HFFc6 (cell line): ENCODE measurements at places on chromosomes 2 and 18.

DNA sequence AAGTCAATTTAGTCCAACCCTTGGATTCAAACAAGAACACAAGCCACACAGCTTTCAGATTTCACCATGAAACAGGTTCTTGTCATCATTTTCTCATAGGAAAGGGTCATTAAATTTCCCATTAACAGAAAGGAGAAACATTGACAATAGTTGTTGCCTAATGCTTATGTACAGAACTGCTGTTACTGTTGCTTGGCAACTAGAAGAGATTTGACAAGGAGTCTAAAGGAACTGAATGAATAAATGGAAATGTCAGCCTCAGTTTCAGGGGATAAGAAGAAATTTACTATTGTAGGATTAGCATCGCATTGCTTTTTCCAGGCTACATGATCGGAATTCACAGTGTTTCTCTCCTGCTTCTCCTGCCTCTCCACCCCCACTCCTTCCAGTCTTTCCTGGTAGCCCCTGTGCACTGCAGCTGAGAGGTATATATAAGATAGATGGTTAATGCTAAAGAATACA is 90.3 kb downstream of the SPATS2L start:
- H3K4me3 ChIP-seq, result peak overlapping the region; percentile 35; the same call in 1 of the 2 replicates
- DNase-seq, result peak; percentile 50
- H3K4me1 ChIP-seq, result peaks cover 65% of the 10 kb centered on the region
- H3K27me3 ChIP-seq, result no peaks in the 10 kb centered on the region; the same call in 1 of the 2 replicates
- peaks cover 71% of the 10 kb centered on the region for H3K36me3 ChIP-seq

DNA sequence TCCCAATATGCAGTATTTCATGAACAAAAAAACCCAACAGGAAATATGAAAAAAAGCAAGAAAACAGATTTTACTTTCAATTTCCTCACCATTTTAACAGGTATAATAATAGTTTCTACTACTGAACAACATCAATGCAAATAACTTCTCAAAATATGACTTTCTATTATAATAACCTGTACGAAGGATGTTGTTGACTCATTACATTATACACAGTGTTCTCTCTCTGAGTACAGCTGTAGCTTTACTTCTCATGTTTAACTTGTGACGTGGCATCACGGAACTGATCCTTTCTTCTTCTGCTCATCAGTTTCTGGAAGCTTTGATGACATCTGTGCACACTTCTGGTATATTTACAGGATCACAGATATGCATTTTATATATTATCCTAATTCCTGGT is 40.0 kb downstream of the FAM228A start:
- H3K27me3 ChIP-seq, result no peaks in the 10 kb centered on the region
- no peak overlapping the region for H3K4me3 ChIP-seq
- H3K36me3 ChIP-seq, result peaks cover 10% of the 10 kb centered on the region
- peaks cover 13% of the 10 kb centered on the region for H3K4me1 ChIP-seq

DNA sequence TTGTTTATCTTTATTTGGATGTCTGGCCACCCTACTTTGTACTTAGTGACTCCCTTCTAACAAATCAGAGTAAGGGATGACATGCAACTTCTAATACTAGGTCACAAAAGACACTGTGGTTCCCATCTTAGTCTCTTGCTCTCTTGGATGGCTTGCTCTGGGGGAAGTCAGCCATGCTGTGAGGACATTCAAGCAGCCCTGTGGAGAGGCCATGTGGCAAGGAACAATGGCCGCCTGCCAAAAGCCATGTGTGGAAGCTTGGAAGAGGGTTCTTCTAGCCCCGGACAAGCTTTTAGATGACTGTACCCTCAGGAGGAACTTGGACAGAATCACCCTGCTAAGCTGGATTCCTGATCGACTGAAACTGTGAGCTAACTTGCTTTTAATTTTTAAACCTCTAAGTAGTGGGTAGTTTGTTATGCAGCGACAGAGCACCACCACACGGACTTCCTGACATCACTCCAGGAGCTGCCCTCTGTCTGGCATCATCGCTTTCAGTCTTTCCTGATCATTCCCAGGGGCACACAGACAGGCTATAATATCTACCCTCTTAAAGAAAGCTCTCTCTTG is 116.8 kb upstream of the ODC1 start:
- no peak overlapping the region for H3K4me3 ChIP-seq
- no peak overlapping the region for H3K27ac ChIP-seq
- no peak for DNase-seq
- peaks cover 25% of the 10 kb centered on the region for H3K36me3 ChIP-seq

DNA sequence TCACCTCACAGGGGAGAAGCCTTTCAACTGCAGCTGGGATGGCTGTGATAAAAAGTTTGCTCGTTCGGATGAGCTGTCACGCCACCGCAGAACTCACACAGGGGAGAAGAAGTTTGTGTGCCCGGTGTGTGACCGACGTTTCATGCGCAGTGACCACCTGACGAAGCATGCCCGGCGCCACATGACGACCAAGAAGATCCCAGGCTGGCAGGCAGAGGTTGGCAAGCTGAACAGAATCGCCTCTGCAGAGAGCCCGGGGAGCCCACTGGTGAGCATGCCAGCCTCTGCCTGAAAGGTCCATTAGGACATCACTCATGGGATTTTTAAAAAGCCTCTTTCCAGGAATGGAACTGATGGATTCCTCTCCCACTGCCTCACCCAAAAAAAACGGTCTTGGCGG is 8.9 kb downstream of the KLF11 start:
- peaks cover 8% of the 10 kb centered on the region for H3K4me1 ChIP-seq
- no peak for DNase-seq
- no peak overlapping the region for H3K4me3 ChIP-seq
- H3K36me3 ChIP-seq, result 0 out of 2 replicates have a peak, but pooled peaks cover 4% of the 10 kb centered on the region

DNA sequence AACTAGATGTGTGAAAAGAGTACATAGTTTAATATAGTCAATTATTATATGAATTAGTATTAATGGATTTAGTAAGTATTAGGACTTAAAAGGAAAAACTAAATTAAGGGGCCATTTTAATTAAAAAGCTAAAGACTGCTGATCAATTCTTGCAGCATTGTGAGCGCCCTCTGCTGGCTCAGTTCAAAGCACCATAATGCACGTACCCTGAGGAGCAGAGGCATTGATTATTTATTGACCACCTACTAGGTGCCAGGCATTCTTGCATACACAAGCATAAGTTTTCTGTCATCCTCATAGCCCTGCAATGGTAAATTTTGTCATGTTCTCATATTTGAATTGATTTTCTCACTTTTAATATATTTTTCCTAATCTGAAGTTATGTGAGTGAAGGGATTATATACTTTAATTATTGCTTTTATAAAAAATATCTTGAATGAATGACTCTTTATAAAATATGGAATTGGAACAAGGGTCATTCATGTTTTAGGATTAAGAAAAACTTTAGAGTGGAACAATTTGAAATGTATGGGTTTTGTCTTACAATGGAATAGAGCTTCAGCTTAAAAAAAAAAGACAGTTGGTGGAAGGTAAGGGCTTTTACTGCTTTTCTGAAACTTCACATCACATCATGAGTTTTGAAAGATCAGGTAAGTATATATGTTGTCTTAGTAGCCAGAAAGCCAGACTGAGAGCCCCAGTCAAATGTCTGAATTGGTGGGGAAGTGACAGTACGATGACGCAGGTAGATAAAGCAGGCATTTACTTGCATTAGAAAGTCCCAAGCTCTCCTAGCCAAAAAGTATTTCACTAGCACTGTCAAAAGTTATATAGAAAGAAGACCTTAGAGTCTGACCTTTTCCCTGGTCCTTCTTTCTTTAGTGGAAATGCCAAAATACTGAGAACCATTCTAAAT is 9.7 kb downstream of the ITGA4 start:
- H3K4me1 ChIP-seq, result peaks cover 47% of the 10 kb centered on the region
- DNase-seq, result peak; percentile 34
- H3K27ac ChIP-seq, result no peak overlapping the region
- no peaks in the 10 kb centered on the region for H3K27me3 ChIP-seq
- no peak overlapping the region for H3K4me3 ChIP-seq

GRCh38 chr2:209556354-209556961 is 132.6 kb downstream of the MAP2 start:
- no peak overlapping the region for H3K27ac ChIP-seq
- H3K4me1 ChIP-seq, result no peaks in the 10 kb centered on the region
- no peaks in the 10 kb centered on the region for H3K36me3 ChIP-seq
- H3K27me3 ChIP-seq, result no peaks in the 10 kb centered on the region
- peak; percentile 39 for DNase-seq
